ENCODE measurements at places on chromosomes 12 and 14.

DNA sequence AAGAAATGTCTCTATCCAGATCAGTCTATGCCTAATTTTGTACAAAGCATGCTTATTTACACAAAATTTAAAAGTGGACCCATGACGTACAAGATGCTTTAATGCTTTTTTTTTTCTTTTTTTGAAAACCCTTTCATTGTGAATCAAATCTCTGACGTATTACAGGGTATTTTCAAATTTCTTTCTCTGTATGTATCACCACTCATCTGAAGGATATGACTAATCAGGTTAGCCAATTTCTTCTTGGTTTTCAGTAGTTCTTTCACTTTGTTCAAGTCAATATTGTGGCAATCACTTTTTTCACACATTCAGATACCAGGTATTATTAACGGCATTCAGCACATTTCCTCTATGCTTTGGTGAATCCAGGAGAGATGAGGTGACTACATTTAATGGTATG lies 685.3 kb downstream of the TRHDE start:
- no peak for DNase-seq

DNA sequence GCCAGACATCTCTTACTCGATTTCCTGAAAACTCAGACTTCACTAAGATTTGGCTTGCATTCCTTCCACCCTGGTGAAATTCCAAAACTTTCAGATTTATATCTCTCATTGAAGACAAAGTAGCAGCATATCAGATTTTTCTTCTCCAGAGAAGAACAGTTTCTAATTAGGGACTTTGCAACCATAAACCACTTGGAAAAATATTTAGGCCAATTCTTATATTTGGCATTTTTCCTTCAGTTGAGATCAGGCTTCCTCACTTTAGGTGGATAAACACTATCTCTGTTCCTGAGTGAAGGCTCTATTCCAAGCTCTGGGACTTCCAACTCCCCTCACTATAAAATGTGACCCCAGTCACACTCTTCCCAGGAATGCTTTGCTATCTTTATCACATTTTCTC lies 1434.3 kb upstream of the FLRT2 start:
- DNase-seq, result no peak

DNA sequence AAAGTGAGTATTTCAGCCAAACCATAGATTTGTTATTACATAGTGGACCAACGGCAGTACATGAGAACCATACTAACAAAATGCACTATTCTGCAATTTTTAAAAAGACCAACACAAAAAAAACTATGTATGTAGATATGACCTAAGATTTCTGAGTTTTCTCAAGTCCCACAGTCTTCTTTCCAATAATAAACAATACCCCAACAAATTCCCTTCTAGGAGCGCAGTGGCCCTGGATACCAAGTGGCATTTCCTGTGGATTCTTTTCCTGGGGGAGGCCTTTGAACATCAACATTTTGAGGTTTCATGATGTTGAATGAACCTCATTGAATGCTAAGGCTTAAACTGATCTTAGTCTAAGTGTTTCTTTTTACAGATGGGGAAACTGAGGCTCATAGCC lies 210.5 kb downstream of the BCAT1 start:
- DNase-seq, result no peak

- no peak for DNase-seq
Observed at GRCh38 chr14:92513204-92513965, at the start of gene RIN3. RIN3 (plus strand) TSS chr14:92513781; CDS start chr14:92513933, 152 bp downstream.
